IMR-90 (cell line): ENCODE measurements at places on chromosomes 11 and 22.

DNA sequence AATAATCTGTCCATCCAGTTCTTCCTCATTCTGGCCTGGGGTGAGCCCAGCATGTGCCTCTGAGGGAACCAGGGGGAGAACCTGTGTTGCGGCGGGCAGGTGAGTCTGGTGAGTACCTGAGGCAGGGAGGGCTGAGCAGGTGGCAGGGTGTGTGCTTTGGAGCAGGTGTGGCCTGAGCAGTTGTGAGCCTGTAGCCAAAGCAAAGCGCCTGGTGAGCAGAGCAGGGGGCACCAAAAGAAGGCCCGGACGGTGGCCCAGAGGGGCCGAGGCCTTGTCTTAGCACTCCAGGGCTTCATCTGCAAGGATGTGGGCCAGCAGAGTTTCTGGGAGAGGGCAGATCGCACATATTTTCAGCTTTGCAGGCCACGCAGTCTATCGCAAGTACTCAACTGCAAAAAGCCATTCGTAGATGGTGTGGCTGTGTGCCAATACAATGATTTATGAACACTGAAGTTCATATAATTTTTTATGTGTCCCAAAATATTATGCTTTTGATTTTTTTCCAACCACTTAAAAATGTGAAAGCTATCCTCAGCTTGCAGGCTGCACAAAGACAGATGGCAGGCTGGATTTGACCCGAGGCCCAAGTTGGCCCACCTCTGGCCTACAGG lies 8.7 kb downstream of the GLB1L2 start:
- H3K36me3 ChIP-seq: no peaks in the 10 kb centered on the region
- H3K4me1 ChIP-seq: no peaks in the 10 kb centered on the region
- no peak for DNase-seq
- no peaks in the 10 kb centered on the region for H3K27me3 ChIP-seq
- no peak overlapping the region for H3K27ac ChIP-seq

DNA sequence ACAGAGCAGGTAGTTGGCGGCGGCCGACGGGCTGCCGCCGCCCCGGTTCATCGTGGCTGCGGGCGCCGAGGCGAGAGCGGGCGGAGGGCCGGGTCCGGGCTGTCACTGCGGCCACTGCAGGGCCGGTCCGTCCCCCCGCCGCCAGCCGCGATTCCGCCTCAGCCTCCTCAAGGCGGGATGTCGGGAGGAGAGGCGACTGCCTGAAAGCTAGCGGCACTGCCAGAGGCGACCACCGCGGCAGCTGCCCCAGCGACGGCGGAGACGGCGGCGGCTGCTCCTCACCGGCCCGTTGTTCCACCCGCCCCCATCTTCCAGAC lies 234 bp downstream of the SESN3 start:
- no peak overlapping the region for H3K27ac ChIP-seq
- H3K4me3 ChIP-seq: peak overlapping the region; percentile 51
- no peaks in the 10 kb centered on the region for H3K4me1 ChIP-seq
- H3K36me3 ChIP-seq: no peaks in the 10 kb centered on the region
- no peak for DNase-seq
- H3K27me3 ChIP-seq: no peaks in the 10 kb centered on the region; the same call in 1 of the 2 replicates

- H3K27ac ChIP-seq: no peak overlapping the region
- H3K4me3 ChIP-seq: no peak overlapping the region
- peak; percentile 23 for DNase-seq
- H3K27me3 ChIP-seq: peaks cover 43% of the 10 kb centered on the region
- H3K36me3 ChIP-seq: no peaks in the 10 kb centered on the region
- no peaks in the 10 kb centered on the region for H3K4me1 ChIP-seq
Measured at GRCh38 chr22:26835929-26836528, 178.6 kb downstream of the MIAT start.

GRCh38 chr11:19772480-19772879 lies 59.8 kb downstream of the NAV2 start:
- no peaks in the 10 kb centered on the region for H3K36me3 ChIP-seq
- peaks cover 4% of the 10 kb centered on the region; the same call in 1 of the 2 replicates for H3K27me3 ChIP-seq
- no peak overlapping the region for H3K27ac ChIP-seq
- DNase-seq: no peak
- H3K4me3 ChIP-seq: no peak overlapping the region

GRCh38 chr11:114279792-114280546 lies 16.2 kb upstream of the NNMT start:
- no peak overlapping the region for H3K4me3 ChIP-seq
- H3K4me1 ChIP-seq: peaks cover 10% of the 10 kb centered on the region
- H3K27ac ChIP-seq: no peak overlapping the region
- peak; percentile 61 for DNase-seq
- no peaks in the 10 kb centered on the region for H3K36me3 ChIP-seq

GRCh38 chr11:133816146-133816870 lies 29.0 kb downstream of the SPATA19 start:
- no peak overlapping the region for H3K27ac ChIP-seq
- no peak overlapping the region for H3K4me3 ChIP-seq
- DNase-seq: no peak
- H3K36me3 ChIP-seq: no peaks in the 10 kb centered on the region

DNA sequence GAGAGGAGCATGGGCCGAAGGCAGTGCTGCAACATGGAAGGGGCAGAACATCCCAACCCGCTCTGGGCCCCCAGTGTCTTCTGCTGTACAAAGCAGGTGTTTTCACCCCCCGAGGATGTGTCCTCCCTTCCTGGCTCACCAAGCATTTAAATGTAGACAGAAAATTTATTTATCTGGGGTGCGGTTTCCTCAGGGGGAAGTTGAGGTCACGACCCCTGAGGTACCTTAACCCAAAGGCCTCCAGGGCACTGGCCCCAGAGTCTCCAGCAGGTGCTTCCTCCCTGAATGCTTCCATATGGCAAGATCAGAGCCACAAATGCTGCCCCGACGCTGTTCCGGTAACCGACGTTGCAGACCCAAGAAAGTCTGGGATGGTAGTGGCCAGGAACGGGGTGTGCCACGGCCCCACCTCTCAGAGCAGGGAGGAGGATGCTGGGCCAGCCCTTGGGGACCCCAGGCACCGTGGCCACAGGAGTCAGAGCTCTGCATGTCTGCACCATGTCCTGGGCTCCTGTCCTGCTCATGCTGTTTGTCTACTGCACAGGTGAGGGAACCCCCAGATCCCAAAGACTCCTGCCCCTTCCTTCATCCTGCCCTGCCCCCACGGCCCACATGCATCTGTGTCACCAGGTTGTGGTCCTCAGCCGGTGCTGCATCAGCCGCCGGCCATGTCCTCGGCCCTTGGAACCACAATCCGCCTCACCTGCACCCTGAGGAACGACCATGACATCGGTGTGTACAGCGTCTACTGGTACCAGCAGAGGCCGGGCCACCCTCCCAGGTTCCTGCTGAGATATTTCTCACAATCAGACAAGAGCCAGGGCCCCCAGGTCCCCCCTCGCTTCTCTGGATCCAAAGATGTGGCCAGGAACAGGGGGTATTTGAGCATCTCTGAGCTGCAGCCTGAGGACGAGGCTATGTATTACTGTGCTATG lies at the start of gene VPREB1:
VPREB1 (plus strand) TSS at position 471 of the 935 bp plus-strand sequence; CDS start at position 499, 28 bp downstream.
- H3K36me3 ChIP-seq: no peaks in the 10 kb centered on the region
- H3K27ac ChIP-seq: no peak within 1 kb of the TSS
- peaks cover 52% of the 10 kb centered on the region for H3K27me3 ChIP-seq
- DNase-seq: no peak
